Activated CD4-positive, alpha-beta T cell treated with anti-CD3 and anti-CD28 coated beads, Interleukin-2, Interleukin-6, amounts not matched to agents 100 ng/mL and 50 ng/mL, durations not matched to agents 16 hours and 8 hours (primary cell): ENCODE measurements at places on chromosomes 7 and 10.
A peak's percentile ranks its signal among the peaks of the same experiment; 100 is the strongest.

GRCh38 chr7:134774119-134774518 is 5.3 kb upstream of the CALD1 start:
- no peak for DNase-seq

DNA sequence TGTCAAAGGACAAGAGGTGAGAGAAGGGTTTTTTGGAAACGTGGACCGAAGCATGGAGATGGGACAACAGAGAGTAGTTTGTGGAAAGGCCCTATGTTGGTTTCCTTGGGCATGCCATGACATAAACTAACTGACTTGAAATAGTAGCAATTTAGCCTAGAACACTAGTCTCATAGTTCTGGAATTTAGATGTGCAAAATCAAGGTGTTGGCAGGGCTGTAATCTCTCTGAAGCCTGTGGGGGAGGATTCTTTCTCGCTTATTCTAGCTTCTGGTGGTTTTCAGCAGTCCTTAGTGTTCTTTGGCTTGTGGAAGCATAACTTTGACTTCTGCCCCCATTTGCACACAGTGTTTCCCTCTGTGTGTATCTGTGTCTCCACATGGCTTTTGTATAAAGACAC is 283.4 kb downstream of the GFRA1 start:
- no peak for DNase-seq

- no peak for DNase-seq
Observed at GRCh38 chr7:34158368-34159153, 253.2 kb downstream of the BMPER start.

- peak; percentile 54 for DNase-seq
Observed at GRCh38 chr7:121366852-121367431, 29.2 kb downstream of the FAM3C start.
